Nephron progenitor cell (in vitro differentiated cells): ENCODE measurements at places on chromosomes 1 and 21.

GRCh38 chr1:186655876-186656275 is 24.3 kb downstream of the PTGS2 start:
- H3K27me3 ChIP-seq = peaks cover 6% of the 10 kb centered on the region
- DNase-seq = no peak
- H3K4me1 ChIP-seq = no peaks in the 10 kb centered on the region
- H3K27ac ChIP-seq = no peak overlapping the region
- H3K36me3 ChIP-seq = no peaks in the 10 kb centered on the region

DNA sequence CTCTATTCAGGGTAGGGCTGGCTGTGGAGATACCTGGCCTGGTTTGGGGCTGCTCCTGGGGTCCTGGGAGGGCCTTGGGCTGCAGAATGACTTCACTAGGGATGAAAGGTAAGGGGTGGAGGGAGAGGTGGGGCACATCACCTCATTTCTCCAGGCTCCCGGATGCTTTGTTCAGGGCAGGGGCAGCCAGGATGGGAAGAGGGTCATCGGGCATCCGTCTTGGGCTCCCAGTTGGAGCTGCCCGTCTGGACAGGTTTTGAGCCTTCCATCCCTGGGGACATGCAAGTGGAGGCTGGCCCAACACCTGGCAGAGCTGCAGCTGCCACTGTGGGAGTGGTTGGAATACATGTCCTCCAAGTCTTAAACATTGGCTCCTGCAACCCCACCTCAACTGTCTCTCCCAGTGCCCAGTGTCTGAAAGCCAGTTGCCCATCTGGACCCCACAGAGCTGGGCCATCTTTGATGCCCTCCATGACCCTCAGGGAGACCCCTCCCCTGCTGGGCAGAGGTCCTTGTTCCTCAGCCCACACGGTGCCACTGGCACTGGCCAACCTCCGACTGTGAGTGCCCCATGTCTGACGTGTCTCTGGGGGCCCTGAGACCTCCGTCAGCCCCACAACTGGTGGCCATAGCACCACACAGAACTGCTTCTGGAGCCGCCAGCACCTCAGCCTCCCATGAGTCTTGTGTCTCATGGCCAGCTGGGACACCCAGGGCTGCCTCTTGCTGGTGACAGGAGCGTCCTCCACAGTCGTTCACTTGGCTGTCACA is 52.8 kb downstream of the TRIM11 start:
- H3K36me3 ChIP-seq = peaks cover 29% of the 10 kb centered on the region
- H3K27me3 ChIP-seq = peaks cover 9% of the 10 kb centered on the region
- no peak overlapping the region for H3K27ac ChIP-seq
- H3K4me3 ChIP-seq = no peak overlapping the region

DNA sequence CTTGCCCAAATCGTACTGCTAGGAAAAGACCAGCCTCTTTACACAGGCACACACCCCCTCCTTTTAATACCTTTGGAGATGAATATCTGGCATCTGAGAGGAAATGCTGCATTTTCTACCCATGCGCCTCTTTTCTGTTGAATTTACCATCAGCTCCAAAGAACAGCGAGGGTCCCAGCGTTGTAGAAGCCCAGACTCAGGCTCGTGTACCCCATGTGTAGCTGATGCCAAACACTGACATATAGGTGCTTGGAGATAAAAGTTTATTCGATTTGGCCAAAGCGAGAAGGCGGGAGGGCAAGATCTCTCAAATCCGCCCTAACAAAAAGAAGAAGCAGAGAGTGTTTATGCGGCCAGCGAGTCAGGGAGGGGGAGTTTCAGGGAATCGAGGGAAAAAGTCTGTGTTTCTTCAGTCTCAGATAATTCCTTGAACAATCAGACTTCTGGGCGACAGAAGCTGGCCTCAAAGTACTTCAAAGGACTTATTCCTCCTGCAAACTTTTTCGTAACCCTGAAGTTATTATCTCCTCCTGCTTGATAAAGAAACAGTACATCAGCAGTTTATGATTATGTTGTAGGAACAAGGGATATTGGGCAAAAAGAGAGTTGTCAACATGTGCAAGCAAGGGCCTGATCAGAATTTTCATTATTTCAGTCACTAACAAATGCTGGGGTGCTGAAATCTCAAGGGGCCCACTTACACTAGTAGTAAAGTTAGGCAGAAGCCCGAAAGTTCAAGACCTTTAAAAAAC is 642 bp upstream of the CREG1 start:
- H3K27me3 ChIP-seq = peaks cover 17% of the 10 kb centered on the region
- H3K36me3 ChIP-seq = no peaks in the 10 kb centered on the region
- H3K27ac ChIP-seq = no peak overlapping the region
- H3K4me1 ChIP-seq = peaks cover 26% of the 10 kb centered on the region

DNA sequence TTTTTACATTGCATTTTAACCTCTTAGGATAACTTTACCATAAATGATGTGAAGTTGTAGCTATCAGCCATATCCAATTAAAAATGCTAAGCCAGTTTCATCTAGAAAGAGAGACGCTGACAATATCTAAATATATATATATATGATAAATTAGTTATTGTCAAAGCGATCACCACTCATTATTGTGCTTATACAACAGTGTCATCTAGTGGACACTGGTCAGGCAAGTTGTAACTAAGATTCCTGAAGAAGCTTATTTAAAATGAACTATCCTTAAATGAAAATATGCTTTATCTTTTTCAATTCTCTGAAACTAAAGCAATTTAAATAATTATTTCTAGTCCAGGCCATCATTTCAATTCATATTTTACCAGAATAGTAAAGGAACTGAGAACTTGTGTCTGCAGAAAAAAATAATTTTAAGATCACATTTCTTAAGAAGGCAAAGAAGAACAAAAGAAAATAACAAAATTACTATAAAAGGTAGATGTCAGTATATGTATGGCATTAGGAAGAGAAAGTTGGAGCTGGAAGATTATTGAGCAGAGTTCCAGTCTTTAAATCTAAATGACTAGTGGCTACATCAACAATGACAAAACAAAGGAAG is 193.3 kb upstream of the SNX7 start:
- no peak overlapping the region for H3K27ac ChIP-seq
- no peaks in the 10 kb centered on the region for H3K36me3 ChIP-seq
- H3K4me3 ChIP-seq = no peak overlapping the region
- DNase-seq = peak; percentile 3
- no peaks in the 10 kb centered on the region for H3K27me3 ChIP-seq

DNA sequence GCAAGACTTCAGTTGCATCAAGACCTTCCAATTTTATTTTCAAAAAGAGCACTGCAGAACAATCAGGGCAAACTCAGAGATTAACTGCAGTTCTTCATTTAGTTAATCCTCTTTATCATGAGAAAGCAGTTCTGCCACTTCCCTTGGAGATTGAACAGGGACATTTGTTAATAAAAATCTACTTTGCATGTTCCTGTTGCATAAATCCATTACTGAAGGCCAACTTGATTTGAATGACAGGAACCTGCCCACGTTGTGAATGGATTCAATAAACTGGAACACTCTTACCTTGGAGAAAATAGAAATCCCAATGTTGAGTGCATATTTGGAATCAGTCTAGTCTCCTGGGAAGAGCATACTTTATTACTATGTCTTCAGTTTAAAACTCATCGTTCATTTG is 19.6 kb upstream of the PLD5 start:
- no peak overlapping the region for H3K4me3 ChIP-seq
- H3K4me1 ChIP-seq = no peaks in the 10 kb centered on the region
- H3K27ac ChIP-seq = no peak overlapping the region
- H3K27me3 ChIP-seq = peaks cover 8% of the 10 kb centered on the region

DNA sequence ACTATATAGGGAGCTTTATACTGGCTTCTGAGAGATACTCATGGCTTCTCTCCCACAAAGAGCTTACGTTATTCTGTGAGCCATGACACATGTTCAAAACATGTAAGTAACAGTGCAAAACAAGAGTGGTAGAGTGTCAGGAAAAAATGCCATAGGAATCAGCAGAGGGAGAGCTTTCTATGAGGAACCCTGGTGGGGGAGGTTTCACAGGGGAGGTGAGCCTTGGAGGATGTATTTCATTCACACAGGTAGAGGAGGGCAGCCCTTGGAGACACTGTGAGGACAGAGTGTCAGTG is 72.7 kb upstream of the LYST start:
- no peak overlapping the region for H3K4me3 ChIP-seq
- DNase-seq = no peak
- H3K4me1 ChIP-seq = peaks cover 26% of the 10 kb centered on the region
- H3K27me3 ChIP-seq = peaks cover 7% of the 10 kb centered on the region
- H3K27ac ChIP-seq = no peak overlapping the region
- H3K36me3 ChIP-seq = no peaks in the 10 kb centered on the region

GRCh38 chr21:17560377-17561025 is 47.7 kb downstream of the CXADR start:
- no peaks in the 10 kb centered on the region for H3K4me1 ChIP-seq
- no peak overlapping the region for H3K27ac ChIP-seq
- H3K36me3 ChIP-seq = peaks cover 61% of the 10 kb centered on the region
- DNase-seq = no peak
- peaks cover 2% of the 10 kb centered on the region for H3K27me3 ChIP-seq

- no peak overlapping the region for H3K4me3 ChIP-seq
- H3K4me1 ChIP-seq = no peaks in the 10 kb centered on the region
- no peak overlapping the region for H3K27ac ChIP-seq
Observed at GRCh38 chr1:186059752-186060151, 315.3 kb downstream of the TPR start.

- H3K27me3 ChIP-seq = no peaks in the 10 kb centered on the region
- DNase-seq = no peak
- H3K4me1 ChIP-seq = no peaks in the 10 kb centered on the region
- H3K27ac ChIP-seq = no peak overlapping the region
- no peak overlapping the region for H3K4me3 ChIP-seq
Observed at GRCh38 chr1:244674446-244674845, 21.5 kb downstream of the DESI2 start.

- H3K4me1 ChIP-seq = peaks cover 21% of the 10 kb centered on the region
- H3K27ac ChIP-seq = peak overlapping the region; percentile 81
- no peak overlapping the region for H3K4me3 ChIP-seq
- H3K36me3 ChIP-seq = no peaks in the 10 kb centered on the region
- no peak for DNase-seq
Observed at GRCh38 chr1:160836561-160836960, 26.1 kb downstream of the CD244 start.

DNA sequence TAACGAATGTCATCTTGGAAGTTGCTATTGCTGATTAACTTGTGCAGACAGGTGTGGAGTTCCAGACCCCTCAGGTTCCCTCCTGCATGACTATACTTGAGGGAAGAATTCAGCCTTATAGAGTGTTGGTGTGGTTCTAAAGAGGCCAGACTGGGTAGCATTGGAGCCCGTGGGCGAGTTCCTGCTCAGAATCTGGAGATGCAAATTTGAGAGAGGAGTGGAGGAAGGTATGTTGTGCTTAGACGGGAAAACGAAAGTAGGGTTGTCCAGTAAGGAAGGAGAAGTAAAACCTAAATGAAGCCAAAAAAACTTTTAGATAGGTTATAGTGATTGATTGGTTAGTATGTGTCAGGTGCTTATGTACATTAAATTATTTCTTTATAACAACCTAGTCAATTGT is 79.2 kb downstream of the ZNF326 start:
- H3K4me3 ChIP-seq = no peak overlapping the region
- H3K4me1 ChIP-seq = no peaks in the 10 kb centered on the region
- DNase-seq = no peak
- H3K36me3 ChIP-seq = no peaks in the 10 kb centered on the region
- peaks cover 4% of the 10 kb centered on the region for H3K27me3 ChIP-seq
- no peak overlapping the region for H3K27ac ChIP-seq

DNA sequence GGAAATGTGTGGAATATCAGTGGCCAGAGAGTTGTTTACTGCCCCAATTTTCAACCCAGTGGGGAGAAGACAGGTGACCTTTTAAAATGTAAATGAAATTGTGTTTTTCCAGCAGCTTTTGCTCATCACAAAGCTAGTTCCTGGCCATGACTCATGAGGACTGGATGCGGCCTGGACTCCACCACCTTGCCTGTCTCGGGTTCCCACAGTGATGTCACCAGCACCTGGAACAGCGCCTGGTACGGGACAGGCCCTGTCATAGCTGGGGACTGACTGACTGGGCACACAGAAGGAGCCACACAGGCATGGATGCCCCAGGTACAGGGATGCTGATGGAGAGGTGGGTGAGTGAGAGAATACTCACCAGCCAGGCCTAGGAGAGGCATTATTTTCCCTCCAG is 277.1 kb downstream of the AJAP1 start:
- DNase-seq = no peak
- no peak overlapping the region for H3K4me3 ChIP-seq
- no peak overlapping the region for H3K27ac ChIP-seq
- peaks cover 9% of the 10 kb centered on the region for H3K4me1 ChIP-seq
- H3K36me3 ChIP-seq = no peaks in the 10 kb centered on the region

- H3K4me1 ChIP-seq = peaks cover 21% of the 10 kb centered on the region
- H3K27me3 ChIP-seq = peaks cover 3% of the 10 kb centered on the region
- H3K4me3 ChIP-seq = no peak overlapping the region
- H3K27ac ChIP-seq = no peak overlapping the region
- no peaks in the 10 kb centered on the region for H3K36me3 ChIP-seq
Observed at GRCh38 chr1:197480446-197480845, 212.4 kb downstream of the CRB1 start.

GRCh38 chr1:203378556-203379245 is 27.8 kb upstream of the FMOD start:
- H3K36me3 ChIP-seq = no peaks in the 10 kb centered on the region
- peaks cover 2% of the 10 kb centered on the region for H3K27me3 ChIP-seq
- peaks cover 32% of the 10 kb centered on the region for H3K4me1 ChIP-seq
- H3K27ac ChIP-seq = no peak overlapping the region
- DNase-seq = no peak
- H3K4me3 ChIP-seq = no peak overlapping the region

- no peaks in the 10 kb centered on the region for H3K4me1 ChIP-seq
- H3K27ac ChIP-seq = no peak overlapping the region
- H3K36me3 ChIP-seq = peaks cover 26% of the 10 kb centered on the region
- no peak for DNase-seq
Observed at GRCh38 chr1:183515002-183515689, 42.8 kb downstream of the SMG7 start.

DNA sequence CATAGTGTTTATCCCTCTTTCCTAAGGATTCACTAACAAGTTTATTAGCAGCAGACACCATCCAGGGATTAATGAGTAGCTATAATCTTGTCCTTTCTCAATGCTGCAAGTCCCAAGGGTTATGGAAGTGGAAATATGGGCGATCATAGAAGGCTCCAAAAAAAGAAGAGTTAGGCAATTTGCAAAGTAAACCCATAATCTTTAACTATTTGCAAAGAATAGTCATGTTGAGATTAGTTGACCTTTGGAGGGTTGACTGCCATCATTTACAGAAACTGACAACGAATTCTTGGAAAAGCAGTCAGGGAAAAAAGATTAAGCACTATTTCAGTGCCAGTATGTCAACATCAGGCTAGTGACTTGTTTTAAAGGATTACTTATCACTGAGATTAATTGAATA is 169.9 kb downstream of the KCNT2 start:
- H3K27ac ChIP-seq = peak overlapping the region; percentile 43
- no peak for DNase-seq
- H3K4me3 ChIP-seq = no peak overlapping the region
- no peaks in the 10 kb centered on the region for H3K36me3 ChIP-seq
- H3K4me1 ChIP-seq = no peaks in the 10 kb centered on the region

DNA sequence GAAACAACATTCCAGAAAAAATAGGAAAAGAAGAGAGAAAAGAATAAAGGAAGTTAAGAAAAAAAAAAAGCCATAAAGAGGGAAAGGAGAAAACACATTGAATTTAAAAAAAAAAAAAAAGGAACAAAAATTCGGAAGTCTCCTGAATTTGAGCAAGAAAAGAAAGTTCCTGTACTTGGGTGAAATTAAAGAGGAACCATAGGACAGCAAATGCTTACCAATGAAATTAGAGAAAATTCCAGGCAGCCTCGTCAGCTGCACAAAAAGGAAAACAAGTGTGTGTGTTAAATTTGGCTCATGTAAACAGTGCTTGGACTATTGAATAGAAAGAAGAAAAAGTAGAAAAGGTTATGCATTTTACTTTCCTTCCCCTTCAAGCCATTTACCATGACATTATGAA is 4.9 kb downstream of the IL12RB2 start:
- DNase-seq = no peak
- no peaks in the 10 kb centered on the region for H3K36me3 ChIP-seq
- H3K27me3 ChIP-seq = peaks cover 20% of the 10 kb centered on the region
- H3K27ac ChIP-seq = no peak overlapping the region
- H3K4me1 ChIP-seq = no peaks in the 10 kb centered on the region
- no peak overlapping the region for H3K4me3 ChIP-seq
